ENCODE measurements at places on chromosomes 6 and 20.

- DNase-seq, result no peak
Measured at GRCh38 chr6:160106701-160107100, 14.9 kb upstream of the SLC22A1 start.

GRCh38 chr20:49405062-49405683 lies 77.3 kb downstream of the KCNB1 start:
- DNase-seq, result no peak

- DNase-seq, result no peak
Measured at GRCh38 chr6:135358251-135358821, 139.2 kb downstream of the AHI1 start.

DNA sequence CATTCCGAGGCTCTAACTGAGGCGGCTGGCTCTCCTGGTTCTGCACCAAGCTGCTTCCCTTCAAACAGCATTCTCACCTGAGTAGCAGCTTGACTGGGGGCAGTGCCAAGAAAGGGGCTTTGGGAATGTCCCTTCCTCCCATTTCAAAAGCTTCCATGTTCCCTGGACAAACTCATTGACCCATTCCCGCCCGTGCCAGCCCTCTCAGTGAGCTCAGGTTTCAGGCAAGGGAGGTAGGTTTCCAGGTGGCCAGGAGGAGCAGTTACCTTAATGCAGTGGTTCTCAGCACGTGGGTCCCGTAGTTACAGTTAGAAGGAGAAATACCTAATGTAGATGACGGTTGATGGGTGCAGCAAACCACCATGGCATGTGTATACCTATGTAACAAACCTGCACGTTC lies 135.2 kb downstream of the ELOVL4 start:
- no peak for DNase-seq

DNA sequence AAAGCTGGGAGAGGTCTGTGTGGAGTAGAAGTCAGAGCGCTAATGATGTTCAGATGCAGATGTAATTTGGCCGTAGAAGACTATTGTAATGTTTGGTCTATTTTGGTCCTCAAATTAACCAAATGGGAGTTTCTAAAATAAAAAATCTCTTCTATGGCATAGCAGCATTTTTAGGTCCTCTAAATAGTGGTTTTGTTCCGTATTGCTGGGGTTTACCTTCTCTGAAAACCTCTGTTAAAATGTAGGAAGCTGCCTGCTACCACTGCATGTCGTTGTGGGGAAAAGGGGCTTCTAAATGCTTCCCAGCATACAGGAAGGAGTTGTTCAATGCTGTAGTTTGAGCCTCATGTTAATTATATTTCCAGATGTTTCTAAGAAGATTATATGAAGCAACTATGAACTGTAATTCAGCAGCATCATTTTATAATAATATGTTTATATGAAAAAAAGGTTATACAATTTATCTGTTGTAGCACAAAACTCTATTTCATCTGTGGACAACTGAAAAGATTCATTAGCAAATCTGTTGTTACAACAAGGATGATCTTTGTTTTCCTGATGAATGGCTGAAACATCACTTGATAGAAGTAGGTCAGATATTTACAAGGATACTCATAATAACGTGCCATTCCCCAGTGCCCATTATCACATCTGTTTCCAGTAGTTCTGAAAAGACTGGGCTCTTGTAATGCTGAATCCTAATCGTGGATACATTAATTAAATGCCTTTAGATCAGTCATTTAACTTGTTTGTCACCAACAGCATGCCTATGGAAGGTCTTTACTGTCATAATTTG lies 256.6 kb downstream of the TBC1D7 start:
- no peak for DNase-seq

DNA sequence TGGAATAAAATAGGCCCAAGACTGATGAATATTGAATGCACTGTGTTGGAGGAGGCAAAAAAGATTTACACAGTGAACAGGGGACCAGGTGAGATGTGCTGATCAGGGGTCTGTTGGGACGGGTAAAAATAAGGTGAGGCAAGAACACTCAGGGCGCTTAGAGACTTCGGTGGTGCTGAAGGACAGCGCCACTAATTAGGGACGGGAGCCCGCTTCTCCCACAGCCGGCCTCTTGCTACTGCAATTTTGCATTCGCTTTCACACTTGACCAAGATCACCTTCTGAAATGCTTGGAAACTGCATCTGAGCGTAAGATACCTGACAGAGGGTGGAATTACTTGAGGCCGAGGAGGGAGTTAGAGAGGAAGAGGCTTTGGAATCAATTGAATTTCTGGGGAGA lies 7.3 kb downstream of the TFAP2D start:
- DNase-seq, result no peak

- DNase-seq, result no peak
Measured at GRCh38 chr20:37535443-37536132, 7.9 kb upstream of the BLCAP start.

DNA sequence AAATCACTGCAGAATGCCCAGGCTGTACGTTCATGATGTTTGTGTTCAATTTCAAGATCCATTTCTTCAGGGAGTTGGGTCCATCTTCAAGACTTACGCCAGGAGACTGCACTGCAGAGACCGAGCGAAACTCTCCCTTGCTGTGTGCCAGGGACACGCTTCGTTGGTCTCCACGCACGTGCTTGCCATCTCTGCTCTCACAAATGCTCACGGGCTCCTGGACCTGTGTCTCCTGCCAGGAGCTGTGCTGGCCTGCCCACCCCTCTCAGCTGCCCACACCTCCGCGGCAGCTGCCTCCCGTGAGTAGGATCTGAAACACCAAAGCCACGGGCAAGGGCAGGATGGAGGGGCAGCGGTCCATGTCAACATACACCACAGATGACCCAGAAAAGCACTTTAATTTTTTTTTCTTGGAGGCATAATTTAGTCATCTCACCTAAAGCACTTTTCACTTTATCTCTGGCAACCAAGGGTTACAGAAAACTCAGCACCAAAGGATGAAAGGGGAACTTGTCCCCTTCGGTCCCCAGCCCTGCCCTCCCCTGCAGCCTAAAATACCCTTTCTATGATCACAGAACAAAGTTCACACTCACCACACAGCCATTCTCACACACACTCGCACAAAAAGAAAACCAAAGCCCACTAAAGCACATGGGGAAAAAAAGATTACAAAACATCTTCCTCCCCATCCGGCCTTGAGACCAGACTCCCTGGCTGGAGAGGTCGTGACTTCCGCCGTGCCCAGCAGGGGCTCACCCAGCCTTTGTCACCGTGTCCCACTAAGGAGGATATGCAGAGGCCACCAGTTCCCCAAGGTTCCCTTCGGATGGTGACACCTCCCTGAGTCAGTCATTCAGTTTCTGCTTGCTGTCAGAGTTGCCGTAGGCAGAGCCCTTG lies 137.9 kb downstream of the AGPAT4 start:
- DNase-seq, result no peak

DNA sequence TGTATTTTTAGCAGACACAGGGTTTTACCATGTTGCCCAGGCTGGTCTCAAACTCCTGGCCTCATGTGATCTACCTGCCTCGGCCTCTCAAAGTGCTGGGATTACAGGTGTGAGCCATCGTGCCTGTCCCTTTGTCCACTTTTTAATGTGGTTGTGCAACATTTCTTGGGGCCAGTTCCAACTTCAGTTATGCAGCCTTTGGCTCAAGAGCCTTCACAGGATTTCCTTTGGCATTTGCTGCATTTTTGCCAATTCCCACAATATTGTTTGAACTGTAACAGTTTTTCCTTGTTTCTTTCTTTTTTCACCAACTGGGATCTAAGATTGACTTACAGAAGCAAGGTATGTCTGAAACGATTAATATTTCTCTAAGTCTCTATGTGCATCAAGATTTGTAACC lies 63.6 kb downstream of the EDN1 start:
- DNase-seq, result no peak

GRCh38 chr6:116492331-116493067 lies 18.9 kb upstream of the CALHM5 start:
- no peak for DNase-seq

GRCh38 chr6:105452924-105453756 lies 50.3 kb upstream of the PREP start:
- DNase-seq, result no peak

GRCh38 chr6:80003826-80004172 lies 650 bp upstream of the TTK start:
- no peak for DNase-seq

DNA sequence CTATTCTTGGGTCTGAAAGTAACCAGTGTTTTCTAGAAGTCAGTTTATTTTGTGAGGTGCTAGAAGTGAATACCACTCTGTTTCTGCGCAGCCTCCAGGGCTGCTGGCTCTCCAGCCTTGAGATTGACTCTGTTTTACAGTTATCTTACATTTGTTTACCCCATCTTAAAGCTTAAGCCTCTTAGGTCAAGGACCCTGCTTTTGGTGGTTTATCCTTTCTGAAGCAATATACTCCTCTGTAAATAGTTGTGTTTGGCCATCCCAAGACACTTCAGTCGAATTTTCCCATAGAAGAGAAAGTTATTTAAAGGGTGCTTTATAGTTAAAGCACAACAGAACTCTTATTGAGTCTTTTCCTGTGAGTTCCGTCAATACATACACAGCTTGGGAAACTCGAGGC lies 190.6 kb upstream of the RSPO3 start:
- no peak for DNase-seq

GRCh38 chr20:52012079-52012478 lies 179.5 kb downstream of the ZFP64 start:
- no peak for DNase-seq

GRCh38 chr20:25452333-25452732 lies 44.9 kb downstream of the GINS1 start:
- DNase-seq, result no peak

- DNase-seq, result no peak
Measured at GRCh38 chr6:28251661-28252008, 434 bp downstream of the ZKSCAN4 start.

GRCh38 chr6:12208190-12208589 lies 82.0 kb upstream of the EDN1 start:
- DNase-seq, result no peak

GRCh38 chr6:75581231-75581630 lies 20.4 kb upstream of the SENP6 start:
- no peak for DNase-seq

- DNase-seq, result no peak
Measured at GRCh38 chr6:166855416-166855815, 100.9 kb downstream of the RNASET2 start.

GRCh38 chr6:10962673-10963072 lies 75.8 kb downstream of the SYCP2L start:
- DNase-seq, result no peak

GRCh38 chr20:19943061-19943521 lies 74.1 kb upstream of the NAA20 start:
- no peak for DNase-seq

- DNase-seq, result no peak
Measured at GRCh38 chr20:5470943-5471342, 154.2 kb upstream of the PROKR2 start.

DNA sequence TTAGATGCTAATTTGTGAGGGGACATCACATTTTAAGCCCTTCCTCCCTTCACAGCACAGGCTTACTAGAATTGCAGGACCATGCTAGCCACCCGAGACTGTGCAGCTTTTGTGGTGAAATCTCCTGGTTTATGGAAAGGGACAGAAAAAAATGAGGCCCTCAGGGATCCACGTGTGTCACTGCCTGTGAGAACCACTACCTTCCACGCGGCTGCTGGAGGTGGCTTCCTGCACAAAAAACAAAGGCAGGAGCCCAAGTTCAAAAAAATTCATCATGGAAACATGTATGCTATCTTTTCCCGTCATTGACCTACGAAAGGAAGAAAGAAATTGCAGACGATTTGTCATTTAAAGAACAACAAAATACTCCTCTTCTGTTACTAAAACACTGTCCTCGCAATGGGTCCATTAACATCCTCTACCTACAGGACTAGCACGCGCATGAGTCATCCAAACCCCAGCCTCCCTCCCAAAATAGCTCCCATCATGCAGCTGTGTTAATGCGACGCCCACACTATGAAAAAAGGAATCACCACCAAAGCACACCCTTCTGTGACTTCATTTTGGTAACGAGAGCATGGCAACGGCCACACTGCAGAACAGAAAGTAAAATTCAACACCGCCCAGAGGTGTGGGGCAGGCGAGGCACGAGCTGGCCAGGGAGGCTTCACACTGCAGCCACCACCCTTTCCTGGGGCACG lies 45.7 kb downstream of the RAMACL start:
- no peak for DNase-seq

- no peak for DNase-seq
Measured at GRCh38 chr6:16810411-16810810, 49.2 kb upstream of the ATXN1 start.

DNA sequence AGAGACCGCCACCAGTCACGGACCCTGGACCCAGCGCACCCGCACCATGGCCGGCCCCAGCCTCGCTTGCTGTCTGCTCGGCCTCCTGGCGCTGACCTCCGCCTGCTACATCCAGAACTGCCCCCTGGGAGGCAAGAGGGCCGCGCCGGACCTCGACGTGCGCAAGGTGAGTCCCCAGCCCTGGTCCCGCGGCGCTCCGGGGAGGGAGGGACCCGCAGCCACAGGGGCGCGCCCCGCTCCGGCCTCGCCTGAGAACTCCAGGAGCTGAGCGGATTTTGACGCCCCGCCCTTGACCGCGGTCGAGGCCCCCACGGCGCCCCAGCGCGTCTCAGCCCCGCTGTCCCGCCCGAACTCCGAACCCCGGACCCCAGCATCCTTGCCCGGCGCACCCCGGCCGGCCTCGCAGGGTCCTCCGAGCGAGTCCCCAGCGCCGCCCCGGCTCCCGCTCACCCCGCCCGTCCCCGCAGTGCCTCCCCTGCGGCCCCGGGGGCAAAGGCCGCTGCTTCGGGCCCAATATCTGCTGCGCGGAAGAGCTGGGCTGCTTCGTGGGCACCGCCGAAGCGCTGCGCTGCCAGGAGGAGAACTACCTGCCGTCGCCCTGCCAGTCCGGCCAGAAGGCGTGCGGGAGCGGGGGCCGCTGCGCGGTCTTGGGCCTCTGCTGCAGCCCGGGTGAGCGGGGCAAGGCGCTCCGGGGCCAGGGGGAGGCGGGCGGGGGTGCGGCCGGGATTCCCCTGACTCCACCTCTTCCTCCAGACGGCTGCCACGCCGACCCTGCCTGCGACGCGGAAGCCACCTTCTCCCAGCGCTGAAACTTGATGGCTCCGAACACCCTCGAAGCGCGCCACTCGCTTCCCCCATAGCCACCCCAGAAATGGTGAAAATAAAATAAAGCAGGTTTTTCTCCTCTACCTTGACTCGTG lies at the start of gene OXT:
OXT (plus strand) TSS at position 11 of the 920 bp plus-strand sequence; CDS start at position 47, 36 bp downstream.
- DNase-seq, result no peak

GRCh38 chr6:72820153-72820552 lies 198.3 kb downstream of the KCNQ5 start:
- DNase-seq, result no peak

DNA sequence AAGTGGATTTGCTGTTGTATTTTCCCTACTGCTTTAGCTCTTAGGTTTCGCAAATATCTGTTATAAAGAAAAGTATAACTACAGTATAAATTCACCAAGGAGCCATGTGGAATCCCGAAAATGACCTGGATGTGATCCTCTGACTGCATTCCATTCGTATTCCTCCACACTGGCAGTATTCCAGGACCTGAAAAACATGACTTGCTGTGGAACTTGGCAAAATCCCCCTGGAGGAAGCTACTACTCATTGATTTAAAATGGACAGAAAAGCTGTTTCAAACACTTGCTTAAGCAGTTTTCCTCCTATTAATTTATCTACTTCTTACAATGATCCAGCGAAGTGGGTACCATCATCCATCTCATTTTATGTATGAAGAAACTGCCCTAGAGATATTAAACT lies 13.3 kb upstream of the ENPP5 start:
- DNase-seq, result no peak

GRCh38 chr6:112503091-112503596 lies 156.0 kb downstream of the RFPL4B start:
- DNase-seq, result no peak

- DNase-seq, result no peak
Measured at GRCh38 chr6:41288030-41288753, 1.7 kb upstream of the TREM1 start.
